Activated CD8-positive, alpha-beta memory T cell treated with anti-CD3 and anti-CD28 coated beads, Interleukin-2, amount 50 U/mL, for 4 hours (primary cell): ENCODE measurements at places on chromosomes 12 and 14.
A peak's percentile ranks its signal among the peaks of the same experiment; 100 is the strongest.

- DNase-seq, result no peak
Observed at GRCh38 chr14:67491285-67491684, 2.8 kb upstream of the TMEM229B start.

DNA sequence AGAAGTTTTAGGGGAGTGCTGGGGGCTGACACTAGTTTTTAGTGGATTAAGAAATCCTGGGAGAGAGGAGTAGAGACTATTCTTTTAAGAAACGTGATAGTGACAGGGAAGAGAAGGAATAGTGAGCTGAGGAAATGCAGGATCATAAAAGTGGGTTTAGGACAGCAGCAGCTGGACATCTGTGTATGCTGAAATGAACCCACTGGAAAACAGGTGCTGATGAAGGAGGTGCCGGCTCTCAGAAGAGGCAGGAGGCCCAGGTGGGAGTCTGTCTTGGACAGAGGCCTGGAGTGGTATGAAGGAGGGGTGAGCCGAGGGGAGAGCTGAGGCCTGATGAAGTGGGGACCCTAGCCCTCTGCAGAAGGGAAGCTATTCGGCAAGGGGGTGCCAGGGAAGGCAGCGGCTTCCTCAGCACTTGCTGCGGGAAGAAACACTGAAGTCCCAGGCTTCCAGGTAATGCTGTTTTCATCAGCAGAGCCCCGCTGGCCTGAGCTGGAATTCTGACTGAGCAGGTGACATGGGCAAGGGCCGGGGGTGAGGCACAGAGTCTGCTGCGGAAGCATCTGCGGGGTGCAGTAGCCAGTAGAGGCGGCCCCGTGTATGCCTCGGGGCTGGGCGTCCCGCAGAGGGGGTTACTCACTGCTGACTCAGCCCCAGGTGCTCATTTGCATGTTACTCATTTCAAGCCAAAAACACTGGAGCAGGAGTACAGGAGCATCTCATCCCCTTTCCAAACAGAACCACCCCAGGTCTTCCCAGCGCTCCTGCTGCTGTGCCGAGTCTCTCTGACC lies 89.7 kb downstream of the TMCC3 start:
- no peak for DNase-seq

GRCh38 chr12:152440-152839 lies 61.5 kb downstream of the SLC6A12 start:
- DNase-seq, result no peak

GRCh38 chr14:58327019-58327418 lies 28.7 kb downstream of the ARID4A start:
- DNase-seq, result no peak

DNA sequence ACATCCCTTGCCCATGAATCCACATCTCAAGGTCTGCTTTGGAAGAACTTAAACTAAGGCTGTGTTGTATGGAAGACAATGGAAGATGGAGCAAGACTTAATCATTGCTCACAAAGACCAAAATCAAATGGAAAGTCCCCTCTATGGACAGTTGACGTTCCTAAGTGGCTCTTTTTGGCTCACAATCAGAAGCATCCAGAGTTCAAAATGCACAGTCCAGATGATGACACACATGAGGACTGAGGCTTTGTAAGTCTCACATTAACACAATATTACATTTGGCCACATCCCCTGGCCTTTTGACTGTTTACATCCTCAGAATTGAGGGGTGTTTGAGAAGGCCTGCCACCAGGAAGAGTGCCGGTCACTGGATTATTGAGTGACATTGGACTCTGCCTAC lies 122.3 kb upstream of the CPM start:
- no peak for DNase-seq

- no peak for DNase-seq
Observed at GRCh38 chr12:58465418-58465817, 454.9 kb downstream of the LRIG3 start.

DNA sequence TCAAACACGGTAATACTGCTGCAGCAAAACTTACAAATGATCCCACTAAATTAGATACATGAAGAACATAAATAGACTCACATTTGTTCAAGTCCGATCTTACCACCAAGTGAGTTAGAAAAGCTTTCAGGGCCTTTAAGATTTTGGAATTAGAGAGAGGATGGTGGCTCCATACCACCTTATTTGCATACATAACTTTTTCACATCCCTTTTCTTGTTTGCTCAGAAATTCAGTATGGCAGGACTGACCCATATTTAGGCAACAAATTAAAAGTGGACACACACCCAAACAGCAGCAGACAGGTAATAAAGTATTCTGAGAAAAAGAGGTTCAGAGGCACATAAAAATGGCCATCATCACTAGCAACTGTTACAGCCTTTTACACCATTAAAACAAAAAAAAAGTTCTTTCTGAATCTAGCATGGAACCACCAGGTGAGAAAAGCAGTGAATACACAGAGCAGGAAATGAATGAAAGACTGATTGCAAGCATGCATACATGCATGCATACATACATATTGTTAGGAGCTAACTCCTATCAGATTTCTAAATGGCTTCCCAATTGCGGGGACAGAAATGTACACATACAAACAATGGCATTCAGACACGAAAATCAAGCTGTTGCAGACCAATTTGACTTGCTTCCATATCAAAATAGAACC lies 23.3 kb downstream of the STXBP6 start:
- DNase-seq, result no peak

- DNase-seq, result peak; percentile 98
Observed at GRCh38 chr14:90383126-90383730, 13.6 kb upstream of the CALM1 start.
